ENCODE measurements at places on chromosomes 4 and X.

- DNase-seq = no peak
These were observed 329.4 kb downstream of the HNRNPD start for GRCh38 chr4:82044141-82044993.

GRCh38 chrX:2184089-2184488 lies 316.7 kb downstream of the DHRSX start:
- DNase-seq = no peak

DNA sequence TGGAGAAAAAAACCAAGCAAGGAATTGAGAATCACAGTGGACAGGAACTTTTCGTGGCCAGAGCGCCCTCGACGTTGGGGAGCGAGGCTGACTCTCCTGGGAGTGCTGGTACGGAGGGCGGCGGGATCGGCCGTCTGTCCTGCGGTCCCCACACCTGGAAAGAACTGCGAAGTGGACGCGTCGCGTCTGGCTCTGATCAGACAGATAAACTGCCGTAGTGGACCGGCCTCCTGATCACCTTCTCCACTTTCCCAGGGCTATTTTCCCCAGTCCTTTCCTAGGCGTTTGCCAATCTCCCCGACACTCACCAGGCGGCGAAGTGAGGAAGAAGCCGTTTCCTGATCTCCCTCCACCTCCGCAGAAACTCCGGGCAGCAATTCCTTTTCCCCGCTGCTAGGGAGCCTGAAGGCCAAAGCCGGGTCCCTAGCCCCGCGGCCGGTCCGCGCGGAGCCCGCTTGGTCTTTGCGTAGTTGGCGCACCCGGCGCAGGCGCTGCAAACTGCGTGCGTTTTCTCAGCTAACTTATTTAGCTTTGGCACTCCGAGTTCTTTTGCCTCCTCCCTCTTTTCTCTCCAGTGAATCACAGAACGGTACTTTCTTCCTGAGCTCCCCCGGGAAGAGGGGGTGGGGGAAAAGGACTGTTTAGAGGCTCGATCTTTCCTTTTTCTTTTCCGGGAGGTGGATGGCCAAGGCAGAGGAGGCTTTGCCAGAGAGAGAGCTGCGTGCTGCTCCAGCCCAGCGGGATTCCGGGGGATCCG lies at the start of gene ARSJ:
Gene ARSJ (minus strand): TSS at position 500 of the 757 bp plus-strand sequence. CDS start 813 bp downstream, outside the sequence.
- peak; percentile 2 for DNase-seq

DNA sequence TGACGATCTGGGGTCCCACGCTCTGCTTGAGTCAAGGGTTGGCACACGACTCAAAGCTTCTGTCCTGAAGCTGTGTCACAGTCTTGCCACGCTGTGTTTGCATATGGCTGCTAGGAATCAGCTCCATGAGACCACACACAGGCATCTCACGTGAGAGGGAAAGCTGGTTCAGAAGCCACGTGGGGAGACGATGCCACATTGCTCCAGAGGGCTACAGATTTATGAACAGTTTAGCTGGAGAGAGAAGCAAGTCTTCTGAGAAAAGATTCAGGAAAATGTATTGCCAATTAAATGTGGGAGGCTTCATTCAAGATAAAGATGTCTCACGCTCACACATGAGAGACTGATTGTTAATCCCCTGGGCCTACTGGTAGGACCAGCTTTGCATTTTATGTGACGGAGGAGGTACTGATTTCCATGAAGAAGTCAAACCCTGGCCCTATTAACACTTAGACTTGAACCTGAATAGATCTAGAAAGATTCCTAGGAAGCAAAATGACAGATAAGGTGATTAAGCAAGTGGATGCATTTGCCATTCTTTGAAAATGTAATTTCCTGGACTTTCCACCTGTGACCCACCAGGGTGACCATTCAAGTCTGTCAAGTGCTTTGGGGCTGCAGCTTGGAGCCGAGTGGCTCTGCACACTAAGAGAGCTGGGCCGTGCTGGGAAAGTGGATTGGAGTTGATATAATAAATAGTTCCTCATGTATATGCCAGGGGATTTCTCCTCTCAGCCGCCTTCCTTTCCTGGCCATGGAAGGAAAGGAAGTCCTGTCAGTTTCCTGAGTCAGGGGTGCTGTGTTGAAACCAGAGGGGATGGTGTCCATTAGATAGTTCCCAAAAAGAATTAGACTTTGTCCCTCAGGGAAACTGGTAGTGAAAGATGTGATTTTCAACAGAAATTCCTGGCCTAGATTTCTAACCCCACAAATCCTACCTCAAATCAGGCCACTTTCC lies 29.0 kb downstream of the ENPP6 start:
- DNase-seq = no peak

- DNase-seq = no peak
These were observed 880.4 kb downstream of the PCDH18 start for GRCh38 chr4:136651932-136652331.

DNA sequence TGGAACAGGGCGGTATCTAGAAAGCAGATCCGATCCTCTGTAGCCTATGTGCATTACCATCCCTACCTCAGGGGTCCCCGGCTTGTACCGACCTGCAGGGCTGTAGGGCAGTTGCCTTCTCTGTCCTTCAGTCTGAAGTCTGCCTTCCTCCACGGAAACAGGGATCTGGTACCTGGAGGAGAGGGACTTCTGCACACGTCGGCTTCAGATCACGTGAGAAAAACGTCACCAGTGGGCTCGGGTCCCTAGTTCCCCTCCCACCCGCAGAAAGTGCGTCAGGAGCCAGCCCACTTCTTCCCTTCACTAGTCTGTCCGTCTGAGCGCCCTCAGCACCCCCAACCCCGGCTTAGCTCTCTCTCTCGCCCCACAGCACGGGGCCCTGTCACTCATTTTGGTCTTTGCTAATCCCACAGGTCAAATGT lies at the start of gene TCEAL5:
Gene TCEAL5 (minus strand): TSS at position 170 of the 422 bp plus-strand sequence. CDS start 2,187 bp downstream, outside the sequence.
- no peak for DNase-seq

DNA sequence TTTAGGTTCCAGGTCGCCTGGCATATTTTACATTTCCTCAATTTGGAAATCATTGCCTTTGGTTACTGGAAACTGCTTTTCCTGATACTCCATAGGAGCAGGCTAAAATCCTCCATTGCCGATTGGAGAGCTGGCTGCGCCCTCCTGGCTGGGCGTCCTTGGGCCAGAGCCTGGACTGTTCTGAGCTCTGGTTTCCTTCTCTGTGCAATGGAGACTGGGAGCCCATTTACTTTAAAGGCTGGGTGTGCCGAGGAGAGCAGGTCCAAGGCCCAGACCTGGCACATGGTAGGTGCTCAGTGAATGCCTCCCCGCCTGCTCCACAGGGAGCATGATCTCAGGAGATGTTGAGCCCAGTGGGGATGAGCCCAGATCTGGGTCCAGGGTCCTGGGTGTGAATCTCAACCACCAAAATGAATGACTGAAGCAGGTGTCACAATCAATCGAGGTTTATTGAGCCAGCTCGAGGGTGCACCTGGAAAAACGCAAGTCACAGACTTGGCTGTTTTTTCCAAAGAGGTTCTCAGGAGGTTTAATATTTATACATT lies 50.0 kb downstream of the EVC start:
- DNase-seq = no peak

DNA sequence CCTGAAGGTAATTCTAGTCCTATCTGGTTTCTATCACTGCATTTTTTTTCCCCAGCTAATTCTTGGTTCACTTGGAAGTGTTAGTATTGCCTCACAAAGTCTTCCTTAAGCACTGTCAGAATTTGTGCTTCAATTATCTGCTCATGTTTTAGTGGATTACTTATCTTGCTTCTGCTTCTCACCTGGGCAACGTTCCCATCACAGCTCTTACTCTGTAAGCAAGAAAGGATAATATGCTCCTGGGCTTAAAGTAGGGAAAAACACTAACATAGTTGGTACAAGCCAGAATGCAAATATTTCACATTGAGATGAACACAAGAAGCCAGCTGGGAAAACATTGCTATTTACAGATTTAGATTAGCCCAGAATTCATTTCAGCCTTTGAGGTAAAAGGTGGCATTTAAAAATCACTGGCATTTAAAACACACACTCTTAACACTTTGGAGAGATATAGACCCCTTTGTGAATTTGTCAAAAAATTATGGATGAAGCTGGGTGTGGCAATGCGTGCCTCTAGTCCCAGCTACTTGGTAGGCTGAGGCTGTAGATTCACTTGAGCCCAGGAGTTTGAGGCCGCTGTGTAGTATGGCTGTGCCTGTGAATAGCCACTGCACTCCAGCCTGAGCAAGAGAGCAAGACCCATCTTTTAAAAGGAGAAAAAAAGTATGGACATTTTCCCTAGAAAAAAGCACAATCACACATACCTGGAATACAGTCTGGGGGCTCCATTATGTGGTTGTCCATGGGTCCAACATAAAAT lies 6.6 kb upstream of the PTPN13 start:
- no peak for DNase-seq

DNA sequence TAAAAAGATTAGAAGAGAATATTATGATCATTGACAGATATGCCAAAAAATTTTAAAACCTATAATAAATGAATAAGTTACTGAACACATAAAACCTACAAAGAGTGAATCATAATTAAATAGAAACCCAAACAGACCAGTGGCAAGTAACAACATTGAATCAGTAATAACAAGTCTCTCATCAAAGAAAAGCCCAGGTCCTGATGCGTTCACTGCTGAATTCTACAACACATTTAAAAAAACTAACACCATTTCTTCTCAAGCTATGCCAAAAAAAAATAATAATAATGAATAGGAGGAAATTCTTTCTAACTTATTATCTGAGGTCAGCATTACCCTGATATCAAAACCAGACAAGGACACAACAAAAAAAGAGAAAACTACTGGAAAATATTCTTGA lies 30.6 kb downstream of the ACTRT1 start:
- no peak for DNase-seq
